Stimulated activated CD8-positive, alpha-beta memory T cell treated with anti-CD3 and anti-CD28 coated beads, Interleukin-4, amount 100 ng/mL, for 4 hours (primary cell): ENCODE measurements at places on chromosomes 4 and X.

- no peak for DNase-seq
Observed at GRCh38 chr4:24794916-24795665, at the start of gene SOD3. SOD3 (plus strand) TSS chr4:24795573; CDS start chr4:24799522, 3,949 bp downstream.

DNA sequence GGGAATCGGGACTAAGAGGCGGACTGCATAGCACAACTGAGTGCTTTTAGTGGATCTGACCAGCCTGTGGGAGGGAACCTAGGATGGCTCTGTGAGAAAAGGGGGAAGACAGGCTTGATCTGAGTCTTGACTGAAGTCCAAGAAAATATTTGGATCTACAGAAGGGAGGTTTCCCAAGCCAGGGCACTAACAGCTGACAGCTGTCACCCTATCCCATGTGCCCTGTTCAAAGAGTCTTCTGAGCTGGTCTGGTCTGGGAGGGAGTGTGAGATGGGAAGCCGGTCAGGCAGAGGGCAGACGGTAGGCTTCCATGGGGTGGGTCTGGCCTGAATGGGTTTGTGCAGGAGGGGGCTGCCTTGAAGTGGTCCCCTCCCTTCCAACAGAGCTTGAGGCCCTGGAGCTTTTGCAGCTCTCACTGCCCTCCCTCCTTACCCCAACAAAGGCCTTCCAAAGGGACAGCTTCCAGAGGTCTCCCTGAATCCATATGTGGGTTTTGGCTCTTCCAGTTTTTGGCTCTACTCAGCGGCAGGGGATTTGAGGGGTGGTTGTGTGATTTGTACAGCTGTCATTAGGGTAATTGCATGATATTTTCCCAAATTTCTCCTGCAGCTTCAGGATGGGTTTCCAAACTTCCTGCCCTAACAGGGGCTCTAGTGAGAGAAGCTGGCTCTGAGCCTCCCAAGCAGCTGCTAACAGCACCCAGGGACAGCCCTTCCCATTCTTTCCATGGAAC lies 643.7 kb downstream of the BCOR start:
- DNase-seq: no peak

GRCh38 chrX:11480626-11481025 lies 185.1 kb downstream of the ARHGAP6 start:
- DNase-seq: no peak

DNA sequence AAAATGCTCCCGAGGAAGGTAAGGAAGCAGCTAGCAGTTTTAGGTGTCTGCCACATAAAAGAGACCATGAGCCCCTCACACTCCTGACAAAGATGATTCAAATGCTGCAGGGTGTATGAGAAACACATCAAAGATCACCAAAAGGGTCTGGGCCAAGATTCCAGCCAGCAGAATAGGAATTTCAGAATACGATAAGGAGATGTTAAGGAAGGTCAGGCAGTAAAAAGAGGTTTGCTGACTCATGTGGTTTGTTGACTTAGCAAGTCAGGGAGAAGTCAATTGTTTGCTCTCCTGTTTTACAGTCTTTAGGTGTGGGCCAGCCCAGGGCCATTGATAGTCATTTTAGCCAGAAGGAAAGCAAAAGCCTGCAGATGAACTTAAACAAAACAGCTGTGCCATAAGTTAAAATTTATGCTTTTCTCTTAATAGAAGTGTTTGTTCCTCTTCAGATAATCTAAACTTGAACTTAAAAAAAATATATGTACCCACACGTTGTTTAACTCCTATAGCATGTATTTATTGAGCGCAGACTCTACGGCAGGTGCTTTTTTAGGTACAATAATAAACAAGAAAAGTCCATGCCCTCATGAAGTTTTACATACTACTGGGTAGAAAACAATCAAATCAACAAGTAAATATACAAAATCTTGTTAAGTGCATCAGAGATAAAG lies 115.6 kb downstream of the CAMK2D start:
- no peak for DNase-seq
